Activated naive CD4-positive, alpha-beta T cell (primary cell): ENCODE measurements at places on chromosomes 12 and 14.
A peak's percentile ranks its signal among the peaks of the same experiment; 100 is the strongest.

GRCh38 chr14:30960216-30960615 lies 65.2 kb upstream of the AP4S1 start:
- DNase-seq: no peak

DNA sequence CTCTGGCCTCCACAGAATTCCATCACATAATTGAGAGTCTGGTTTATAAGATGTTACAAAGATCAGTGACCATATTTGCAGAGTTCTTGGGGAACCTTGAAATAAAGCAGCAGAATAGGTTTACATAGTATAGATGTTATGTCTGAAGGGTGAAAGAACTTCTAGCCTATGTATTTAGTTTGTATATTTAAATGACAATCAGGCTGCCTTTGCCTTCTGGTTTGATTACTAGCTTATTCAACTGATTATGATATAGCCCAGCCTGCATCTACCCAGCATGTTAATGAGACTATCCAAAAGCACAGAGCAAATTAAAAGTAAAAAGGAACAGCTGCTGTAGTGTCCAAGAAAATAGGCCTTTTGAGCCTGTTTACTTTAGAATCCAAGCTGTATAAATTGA lies 85.3 kb downstream of the APAF1 start:
- no peak for DNase-seq

GRCh38 chr14:59028476-59029202 lies 159.8 kb upstream of the DAAM1 start:
- DNase-seq: no peak

- no peak for DNase-seq
Observed at GRCh38 chr12:2792671-2793500, 1.9 kb upstream of the FKBP4 start.

GRCh38 chr12:48618541-48618940 lies 48.7 kb upstream of the LALBA start:
- peak; percentile 4 for DNase-seq

DNA sequence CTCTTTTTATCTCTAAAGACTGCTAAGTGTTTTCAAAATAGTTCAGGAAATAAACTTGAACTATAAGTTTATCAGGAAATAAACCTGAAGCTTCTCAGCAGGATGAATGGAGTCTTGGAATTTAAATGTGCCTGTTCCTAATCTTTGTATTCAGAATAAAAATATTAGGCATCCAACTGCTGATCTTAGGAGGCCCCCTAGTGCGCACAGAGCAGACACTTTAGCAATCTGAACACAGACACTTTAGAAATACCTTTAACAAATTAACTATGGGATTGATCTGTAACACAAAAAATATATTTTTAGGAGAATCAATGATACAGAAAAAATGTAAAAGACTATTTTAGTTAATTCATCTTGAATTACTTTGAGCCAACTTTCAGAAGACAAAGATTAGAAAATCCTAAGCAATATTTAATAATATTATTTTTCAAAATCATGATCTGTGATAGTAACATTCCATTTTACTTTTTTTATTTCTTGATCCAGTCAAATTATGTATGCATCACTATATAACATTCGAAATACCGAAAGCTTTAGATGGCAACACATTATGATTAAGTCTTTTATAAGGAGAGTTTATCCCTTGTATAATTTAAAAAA lies 80.9 kb downstream of the SLC41A2 start:
- no peak for DNase-seq

DNA sequence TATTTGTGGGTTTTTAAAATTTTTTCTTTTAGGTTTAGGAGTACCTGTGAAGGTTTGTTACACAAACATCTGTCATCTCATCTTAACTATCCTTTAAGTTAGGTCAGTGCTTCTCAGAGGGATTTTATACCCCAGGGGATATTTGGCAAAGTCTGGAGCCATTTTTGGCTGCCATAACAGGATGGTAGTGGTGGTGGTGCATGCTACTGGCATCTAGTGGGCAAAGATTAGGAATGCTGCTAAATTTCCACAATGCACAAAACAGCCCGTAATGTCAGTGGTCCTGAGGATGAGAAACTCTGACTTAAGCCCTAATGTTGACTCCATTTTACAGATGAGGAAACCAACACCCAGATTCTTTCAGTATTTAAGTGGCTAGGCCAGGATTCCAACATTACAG lies 85.2 kb upstream of the MYF6 start:
- DNase-seq: no peak

DNA sequence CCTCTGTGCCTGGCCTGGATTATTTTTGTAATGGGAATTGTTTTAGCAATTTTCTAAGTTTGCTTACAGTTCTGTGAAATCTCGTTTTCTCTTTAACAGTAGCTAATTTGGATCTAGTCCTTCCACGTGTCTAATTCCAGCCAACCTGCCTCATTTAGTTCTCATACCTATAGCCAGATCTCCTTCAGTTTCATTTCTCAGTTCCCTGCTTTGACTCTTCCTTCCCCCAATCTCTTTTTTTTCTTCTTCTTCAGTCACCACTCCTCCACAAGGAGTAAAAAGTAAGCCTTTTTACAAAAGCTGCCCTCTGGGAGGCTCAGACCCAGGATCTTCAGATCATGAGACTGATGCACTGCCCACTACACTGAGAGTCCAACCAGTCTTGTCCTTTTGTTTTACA lies 1.4 kb downstream of the THTPA start:
- DNase-seq: no peak

DNA sequence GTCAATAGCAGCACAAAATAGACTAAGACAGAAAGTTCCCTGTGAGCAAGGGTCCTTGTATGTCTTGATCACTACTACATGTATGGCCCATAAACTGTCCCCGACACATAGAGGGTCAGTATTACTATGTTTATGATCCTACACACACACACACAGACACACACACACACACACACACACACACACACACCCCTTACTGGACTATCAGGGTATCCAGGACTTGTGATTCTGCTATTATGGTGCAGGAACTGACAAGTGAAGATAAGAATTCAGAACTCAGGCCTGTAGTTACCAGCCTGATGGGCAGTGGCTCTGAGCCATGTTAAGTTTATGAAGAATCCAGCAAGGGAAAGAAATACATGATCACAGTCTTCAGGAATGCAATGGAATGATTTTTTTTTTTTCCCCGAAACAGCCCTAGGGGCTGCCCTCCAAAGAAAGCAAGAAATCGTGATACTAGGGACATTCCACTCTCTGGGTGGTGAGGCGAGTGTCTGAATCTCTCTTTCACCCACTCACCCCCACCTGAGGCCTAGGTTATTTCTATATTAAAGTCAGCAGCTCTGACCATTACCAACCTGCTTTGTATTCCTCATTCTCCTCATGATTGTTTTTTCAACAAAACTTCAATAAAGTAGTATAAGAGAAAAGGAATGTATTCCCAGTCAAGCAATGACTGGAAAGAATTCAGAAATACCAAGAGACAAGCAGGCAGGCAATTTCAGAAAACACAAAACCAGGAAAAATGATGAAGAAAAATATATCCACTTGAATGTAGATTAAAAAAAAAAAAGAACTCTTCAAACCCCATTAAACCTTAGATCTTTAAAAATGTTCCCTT lies 105.8 kb downstream of the AVPR1A start:
- no peak for DNase-seq

GRCh38 chr12:1643905-1644533 lies 15.0 kb downstream of the WNT5B start:
- no peak for DNase-seq

- no peak for DNase-seq
Observed at GRCh38 chr12:2338991-2339431, 286.2 kb downstream of the CACNA1C start.

DNA sequence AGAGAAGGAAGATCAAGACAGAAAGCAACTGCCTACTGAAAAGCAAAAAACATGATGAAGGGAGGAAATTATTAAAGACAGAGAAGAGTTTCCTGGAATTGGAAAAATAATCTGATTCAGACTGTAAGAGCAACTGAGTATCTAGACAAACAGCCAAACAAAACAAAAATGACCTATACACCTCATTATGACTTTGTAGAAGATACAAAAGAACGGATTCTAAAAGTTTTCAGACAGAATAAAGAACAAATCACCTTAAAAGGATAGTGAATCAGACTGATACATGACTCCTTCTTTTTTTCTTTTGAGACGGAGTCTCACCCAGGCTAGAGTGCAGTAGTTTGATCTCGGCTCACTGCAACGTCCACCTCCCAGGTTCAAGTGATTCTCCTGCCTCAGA lies 10.4 kb downstream of the OSBPL8 start:
- no peak for DNase-seq

DNA sequence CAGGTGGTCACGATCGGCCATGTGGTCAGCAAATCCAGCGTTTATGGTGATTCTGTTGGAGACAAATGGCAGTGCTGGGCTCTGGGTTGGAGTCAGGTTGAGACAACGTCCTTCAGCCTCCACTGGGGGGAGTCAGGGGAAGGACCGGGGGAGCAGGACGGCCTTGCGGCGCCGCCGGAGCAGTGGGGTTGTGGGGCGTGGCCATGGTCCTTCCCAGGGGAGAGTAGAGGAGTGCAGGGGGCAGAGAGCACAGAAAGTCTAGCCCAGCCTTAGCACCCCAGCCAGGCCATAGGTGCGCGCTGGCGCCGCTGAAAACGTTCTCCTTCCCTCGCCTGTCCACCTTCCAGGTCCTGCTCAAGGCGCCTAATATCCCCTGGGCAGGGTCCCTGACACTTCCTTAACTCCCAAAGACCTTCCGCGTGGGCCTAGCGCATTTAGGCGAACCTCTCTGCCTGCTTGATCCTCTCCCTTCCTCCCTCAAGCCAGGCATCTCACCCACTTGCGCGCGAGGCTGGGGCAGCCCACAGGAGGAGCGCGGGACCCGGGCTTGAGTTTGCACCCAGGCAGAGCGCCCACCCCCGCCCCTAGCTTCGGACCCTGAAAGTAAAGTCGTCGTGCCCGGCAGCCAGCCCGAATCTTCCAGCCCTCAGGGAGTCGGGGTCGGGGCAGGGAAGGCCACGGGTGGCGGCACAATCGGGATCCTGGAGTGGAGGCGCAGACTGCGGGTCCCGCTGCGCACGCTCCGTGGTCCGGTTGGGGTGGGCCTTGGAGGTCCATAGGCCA lies 3.1 kb upstream of the KIF26A start:
- no peak for DNase-seq

DNA sequence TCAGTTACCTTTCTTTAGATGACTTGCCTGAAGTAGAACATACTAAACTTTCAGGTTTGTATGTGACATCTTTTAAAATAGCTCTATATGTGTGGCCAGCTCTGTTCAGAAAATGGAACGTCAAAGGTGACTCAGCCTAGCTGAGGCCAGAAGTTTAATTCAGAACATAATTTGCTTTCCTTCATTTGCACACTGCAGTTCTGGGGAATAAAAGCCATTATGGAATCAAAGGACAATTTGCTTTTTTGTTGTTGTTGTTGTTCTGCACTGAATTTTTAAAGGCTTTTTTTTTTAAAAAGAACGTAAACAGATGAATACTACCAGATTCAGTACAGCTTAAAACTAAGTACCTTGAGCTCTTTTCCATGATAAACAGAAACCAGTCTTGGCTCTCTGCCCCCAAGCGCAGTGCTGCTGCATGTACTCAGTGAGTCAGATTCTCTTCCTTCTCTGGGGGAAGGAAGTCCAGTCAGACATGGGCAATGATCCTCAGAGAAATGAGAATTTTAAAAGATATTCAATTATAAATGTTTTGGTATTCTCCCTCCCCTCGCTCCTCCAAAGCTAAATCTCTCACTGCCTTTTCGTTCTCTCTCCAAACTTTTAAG lies 644.2 kb downstream of the NOVA1 start:
- no peak for DNase-seq

- DNase-seq: no peak
Observed at GRCh38 chr14:101630056-101630965, 69.0 kb downstream of the DIO3 start.

DNA sequence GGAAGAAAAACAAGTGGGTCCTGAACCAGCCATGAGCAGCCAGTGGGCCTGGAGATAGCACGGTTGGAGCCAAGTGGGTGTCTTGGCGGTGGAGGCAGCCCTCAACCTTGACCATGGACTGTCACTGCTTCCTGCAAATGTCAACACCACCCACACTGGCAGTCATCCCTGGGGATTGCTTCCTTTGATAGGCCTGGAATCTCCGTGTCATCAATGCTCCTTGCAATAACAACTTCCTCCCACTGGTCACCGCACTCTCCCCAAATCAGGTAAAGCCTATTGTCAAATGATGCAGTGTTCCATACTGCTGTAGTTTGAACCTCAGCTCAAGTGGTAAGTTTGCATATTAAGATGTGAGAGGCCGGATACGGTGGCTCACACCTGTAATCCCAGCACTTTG lies 129.1 kb downstream of the NTF3 start:
- no peak for DNase-seq

- DNase-seq: no peak
Observed at GRCh38 chr12:2891240-2892053, 756 bp downstream of the TULP3 start.

- no peak for DNase-seq
Observed at GRCh38 chr14:70045844-70046535, 142.8 kb downstream of the SLC8A3 start.

GRCh38 chr14:104794993-104795780 lies at the start of gene AKT1:
Gene AKT1, minus strand, starts transcription at chr14:104795748. Its CDS starts 3,105 bp downstream, at chr14:104792643.
- DNase-seq: no peak

GRCh38 chr14:99649219-99649618 lies 4.3 kb downstream of the HHIPL1 start:
- no peak for DNase-seq

DNA sequence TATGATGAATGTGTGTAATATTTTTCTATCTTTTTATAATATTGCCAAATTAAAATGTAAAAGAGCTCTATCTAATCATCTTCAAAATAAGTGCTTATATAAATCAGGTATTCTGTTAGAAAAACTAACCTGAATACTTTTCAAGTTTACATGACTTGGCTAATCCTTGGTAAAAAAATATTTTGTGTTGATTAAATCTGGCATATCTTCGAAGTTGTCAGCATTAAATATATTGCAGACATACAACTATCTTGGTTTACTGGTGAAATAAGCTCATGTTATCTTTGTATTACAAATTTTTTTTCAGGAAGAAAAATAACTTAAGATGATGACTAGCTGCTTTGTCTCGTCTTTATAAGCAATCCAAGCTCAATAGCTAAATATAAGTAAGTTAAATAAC lies 39.6 kb downstream of the MGAT4C start:
- no peak for DNase-seq

- no peak for DNase-seq
Observed at GRCh38 chr12:115736360-115736759, 541.1 kb downstream of the MED13L start.

GRCh38 chr14:22885975-22886374 lies 3.0 kb downstream of the REM2 start:
- DNase-seq: no peak

- no peak for DNase-seq
Observed at GRCh38 chr14:34797747-34798583, 77.2 kb downstream of the BAZ1A start.
